Stimulated activated CD4-positive, alpha-beta T cell treated with anti-CD3 and anti-CD28 coated beads, Interleukin-4, amount 100 ng/mL, for 1 hour (primary cell): ENCODE measurements at places on chromosomes 13 and 19.

- no peak for DNase-seq
Observed at GRCh38 chr19:6777434-6777833, 4.9 kb downstream of the VAV1 start.

DNA sequence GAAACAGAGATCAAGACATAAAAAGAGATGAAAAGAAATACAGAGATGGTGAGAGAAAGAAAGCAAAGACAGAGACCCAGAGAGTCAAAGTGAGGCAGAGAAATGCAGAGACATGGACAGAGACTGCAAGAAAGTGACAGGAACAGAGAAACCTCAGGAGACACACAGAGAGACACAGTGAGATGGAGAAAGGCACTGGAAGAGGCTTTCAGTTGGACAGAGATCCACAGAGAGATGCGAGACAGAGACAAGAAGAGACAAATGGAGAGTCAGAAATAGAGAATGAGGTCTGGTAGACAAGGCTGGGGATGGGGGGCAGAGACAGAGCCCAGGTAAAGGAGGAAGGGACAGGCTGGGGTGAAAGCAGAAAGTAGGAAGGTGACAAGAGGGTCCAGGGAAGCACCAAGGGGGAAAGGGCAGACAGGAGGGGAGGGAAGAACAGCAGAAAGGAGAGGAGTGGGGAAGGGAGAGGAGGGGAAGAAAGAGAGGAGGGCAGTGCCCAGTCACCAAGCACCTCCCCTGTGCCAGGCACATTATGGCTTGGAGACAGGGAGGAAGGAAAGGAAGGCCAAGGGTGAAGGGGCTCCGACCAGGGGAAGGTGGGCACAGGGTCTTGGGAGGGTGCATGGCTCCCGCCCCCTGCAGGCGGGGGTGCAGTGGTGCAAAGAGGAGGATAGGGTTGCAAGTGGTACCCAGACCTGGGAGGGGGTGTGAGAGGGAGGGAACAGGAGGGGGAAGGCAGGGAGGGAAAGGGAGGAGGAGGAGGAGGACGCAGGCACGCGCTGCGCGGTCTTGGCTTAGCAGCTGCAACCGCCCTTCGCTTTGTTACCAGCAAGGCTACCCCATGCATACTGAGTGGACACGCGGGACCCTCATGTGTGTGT is 38.4 kb downstream of the DEDD2 start:
- no peak for DNase-seq

DNA sequence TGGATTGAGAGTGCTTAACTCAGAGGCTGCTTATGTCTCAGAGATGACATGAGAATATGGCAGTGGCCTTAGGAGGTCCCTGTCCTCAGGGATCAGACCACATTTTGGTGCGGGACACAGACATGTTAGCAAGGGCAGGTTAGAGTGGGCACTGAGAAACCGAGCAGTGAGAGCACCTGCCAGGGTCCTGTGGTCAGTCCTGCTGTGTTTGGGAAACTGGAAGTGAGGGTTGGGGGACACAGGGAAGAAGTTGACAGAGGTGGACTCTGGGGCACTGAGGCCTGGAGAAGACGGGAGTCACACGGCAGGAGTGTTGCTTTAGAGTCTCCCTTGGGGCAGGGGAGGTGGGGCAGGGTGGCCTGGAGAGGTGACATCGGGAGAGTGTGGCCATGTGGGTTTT is 7.4 kb downstream of the IGFLR1 start:
- no peak for DNase-seq

GRCh38 chr13:75830842-75831241 is 194.7 kb downstream of the LMO7 start:
- no peak for DNase-seq

GRCh38 chr19:40923934-40924391 is 41.9 kb upstream of the CYP2A7 start:
- DNase-seq = no peak

DNA sequence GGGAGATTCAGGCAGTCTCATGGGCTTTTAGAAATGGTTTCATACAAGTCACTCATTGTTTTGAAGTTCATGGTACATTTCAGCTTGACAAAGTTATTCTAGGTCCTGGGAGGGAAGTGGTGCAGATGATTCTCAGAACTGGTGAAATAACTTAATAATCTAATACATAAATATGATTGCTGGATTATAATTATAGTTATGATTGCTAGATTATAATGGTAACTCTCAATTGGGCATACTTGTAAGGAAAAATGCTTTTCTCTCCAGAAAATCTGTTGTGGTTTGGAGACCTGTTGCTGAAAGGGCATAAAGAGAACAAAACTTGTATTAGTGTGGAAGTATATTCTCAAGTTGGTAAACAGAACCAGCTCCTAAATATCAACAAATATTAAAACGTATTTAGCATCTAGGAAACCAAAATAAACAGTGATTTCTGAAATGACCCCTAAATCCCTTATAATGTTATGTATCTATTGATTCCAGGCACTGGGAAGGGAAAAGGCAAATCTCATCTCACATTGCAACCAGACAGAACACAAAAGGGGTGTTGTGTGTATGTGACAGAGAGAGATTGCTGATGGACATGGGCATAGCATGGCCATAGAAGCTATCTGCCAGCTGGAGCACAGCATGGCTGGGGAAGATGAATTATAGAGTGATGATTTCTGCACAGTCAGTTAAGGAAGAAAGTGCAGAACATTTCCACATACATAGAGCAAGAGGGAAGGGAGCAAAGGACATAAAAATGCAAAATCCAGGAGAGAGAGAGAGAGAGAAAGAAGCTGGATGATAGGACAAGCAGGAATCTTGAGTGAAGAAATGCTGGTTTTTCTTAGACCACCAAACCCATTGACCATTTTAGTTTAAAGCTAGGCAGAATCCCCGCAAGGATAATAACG is 87.1 kb upstream of the FRY start:
- DNase-seq = no peak
